ENCODE measurements at places on chromosomes 7 and 10.

DNA sequence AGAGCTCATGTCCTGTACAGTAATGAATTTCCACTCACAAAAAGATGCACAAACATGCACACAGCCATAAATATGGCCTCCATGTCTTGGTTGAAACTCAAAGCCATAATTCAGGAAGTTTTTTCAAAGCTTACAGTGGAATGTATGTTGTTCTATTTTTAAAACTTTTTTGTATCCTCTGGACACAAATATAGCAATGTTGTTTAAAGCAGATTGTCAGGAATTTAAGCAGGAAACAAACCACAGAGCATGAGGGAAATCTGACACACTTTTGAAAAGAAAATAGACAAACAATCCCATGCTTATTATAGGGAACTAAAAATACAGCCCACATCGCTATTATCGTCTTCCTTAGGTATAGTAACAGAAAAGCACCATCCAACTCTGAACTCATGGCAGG is 21.5 kb downstream of the LRRN3 start:
- DNase-seq, result no peak

GRCh38 chr7:47544416-47544815 is 37.5 kb downstream of the TNS3 start:
- DNase-seq, result no peak

- DNase-seq, result no peak
Observed at GRCh38 chr7:150797661-150798060, 2.5 kb downstream of the TMEM176B start.

GRCh38 chr10:88592906-88593305 is 6.3 kb downstream of the LIPJ start:
- no peak for DNase-seq

DNA sequence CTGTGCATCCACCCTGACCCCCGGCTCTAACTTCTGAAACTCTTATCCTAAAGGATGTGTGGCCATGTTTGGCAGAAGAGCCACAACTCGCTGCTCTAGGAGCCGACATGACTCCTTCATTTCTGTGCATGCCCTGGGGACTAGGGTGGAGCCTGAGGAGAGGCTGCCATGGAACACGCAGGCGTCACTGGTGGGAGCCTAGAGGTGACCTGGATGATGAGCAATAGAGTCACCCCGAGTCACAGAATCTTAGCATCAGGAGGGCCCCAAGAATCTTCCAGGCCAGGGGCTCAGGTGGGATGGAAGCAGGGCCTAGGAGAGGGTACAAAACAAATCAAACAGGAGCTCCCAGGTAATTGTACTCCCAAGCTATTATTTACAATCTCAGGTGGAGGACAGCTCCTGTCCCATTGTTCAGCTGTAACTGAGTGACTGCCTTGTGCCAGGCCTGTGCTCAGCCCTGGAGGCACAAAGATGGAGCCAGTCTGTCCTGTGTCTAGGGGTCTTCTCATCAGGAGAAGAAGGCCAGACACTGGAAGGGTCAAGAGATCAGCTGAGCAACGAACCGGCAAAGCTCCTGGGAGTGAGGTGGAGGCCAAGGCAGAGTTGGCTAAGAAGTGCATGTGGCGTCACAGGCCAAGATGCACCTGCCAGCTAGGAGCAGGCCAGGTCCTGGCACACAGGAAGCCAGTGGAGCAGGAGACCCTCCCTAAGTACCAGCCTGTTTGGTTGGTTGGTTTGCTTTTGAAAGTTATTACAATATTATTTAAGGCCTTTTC is 5.8 kb upstream of the ZNF22 start:
- DNase-seq, result no peak

- DNase-seq, result no peak
Observed at GRCh38 chr10:117549100-117549585, 6.6 kb downstream of the EMX2 start.

GRCh38 chr10:132875435-132875834 is 66.9 kb downstream of the CFAP46 start:
- DNase-seq, result no peak

DNA sequence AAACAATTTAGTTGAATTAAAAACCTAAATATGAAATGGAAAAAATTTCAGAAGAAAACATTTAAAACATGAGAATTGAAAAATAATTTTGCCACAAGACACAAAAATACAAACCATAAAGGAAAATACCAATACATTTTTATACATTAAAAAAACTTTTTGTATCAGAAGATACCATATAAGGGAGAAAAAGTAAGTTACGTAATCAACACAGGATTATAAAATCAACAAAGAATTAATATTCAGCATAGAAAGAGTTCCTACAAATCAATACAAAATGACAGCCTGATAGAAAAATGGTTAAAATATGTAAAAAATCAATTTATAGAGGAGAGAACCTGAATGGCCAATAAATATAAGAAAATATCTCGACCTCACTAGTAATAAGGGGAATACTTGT is 16.6 kb upstream of the SAMD9L start:
- no peak for DNase-seq

GRCh38 chr7:33248671-33249070 is 119.3 kb downstream of the BBS9 start:
- no peak for DNase-seq

DNA sequence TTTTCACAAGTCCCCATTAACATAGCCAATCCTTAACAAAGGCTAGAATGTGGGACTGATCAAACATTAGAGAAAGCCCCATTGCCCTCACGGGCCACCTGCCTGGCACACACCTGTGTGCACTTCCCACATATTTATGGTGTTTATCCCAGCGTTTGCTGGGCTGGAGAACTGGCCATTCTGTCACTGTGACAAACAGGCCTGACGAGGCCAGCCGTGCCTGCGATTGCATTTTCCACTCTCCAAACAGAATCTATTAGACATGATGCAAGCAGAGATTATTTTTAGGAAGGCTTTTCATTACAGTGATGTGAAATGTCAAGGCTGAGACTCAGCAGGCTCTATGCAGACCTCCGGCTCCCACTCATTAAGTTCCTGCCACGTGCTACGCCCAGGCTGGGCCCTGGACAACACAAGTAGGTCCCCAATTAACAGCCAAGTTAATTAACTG is 20.4 kb downstream of the PTPRN2 start:
- DNase-seq, result no peak

DNA sequence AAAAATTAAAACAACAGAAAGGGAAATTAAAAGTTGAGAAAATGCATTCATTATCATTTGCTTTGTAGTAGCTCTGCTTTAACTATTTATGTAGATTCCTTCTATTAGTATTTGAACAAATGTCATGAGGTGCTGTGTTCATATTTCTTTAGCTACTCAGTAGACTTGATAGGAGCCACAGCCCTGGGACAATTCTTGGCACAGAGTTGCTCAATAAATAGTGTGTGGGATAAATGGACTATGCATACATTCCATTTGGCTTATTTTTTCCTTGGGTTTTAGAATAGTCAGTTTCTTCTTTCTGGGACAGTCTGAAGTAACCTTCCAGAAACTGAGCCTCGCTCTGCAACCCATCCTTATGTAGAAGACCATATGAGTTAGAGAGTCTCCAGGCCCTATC is 13.4 kb downstream of the RPP30 start:
- DNase-seq, result no peak

GRCh38 chr10:31686599-31686998 is 242.0 kb downstream of the ARHGAP12 start:
- no peak for DNase-seq

DNA sequence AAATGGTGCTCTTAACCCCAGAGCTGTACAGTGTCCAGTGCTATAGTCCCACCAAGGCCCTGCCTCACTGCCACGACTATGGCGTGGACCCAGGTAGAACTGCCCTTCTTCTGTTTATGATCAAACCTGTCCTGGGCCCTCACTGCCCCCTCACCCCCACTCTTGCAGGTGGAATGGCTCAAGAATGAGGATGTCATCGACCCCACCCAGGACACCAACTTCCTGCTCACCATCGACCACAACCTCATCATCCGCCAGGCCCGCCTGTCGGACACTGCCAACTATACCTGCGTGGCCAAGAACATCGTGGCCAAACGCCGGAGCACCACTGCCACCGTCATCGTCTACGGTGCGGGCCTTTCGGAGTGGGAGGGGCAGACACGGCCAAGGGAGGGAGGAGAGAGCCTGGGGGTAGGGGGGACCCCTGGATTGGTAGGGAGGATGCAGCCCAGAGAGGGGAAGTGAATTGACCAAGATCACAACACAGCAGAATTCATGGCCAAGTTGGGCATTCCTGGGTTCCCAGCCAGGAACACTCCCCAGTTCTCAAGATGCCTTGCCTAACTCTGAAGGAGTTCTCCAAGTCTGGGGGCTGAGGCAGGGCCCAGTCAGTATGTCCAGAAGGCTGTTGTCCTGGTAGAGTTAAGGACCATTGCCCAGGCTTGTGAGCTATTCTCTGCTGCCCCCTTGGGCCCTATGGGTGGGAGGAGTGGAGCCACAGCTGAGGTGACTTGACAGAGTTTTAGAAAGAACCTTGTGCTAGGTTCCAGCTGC is 32.4 kb upstream of the SLC29A3 start:
- DNase-seq, result no peak

- no peak for DNase-seq
Observed at GRCh38 chr7:132751244-132751647, 175.0 kb upstream of the PLXNA4 start.

DNA sequence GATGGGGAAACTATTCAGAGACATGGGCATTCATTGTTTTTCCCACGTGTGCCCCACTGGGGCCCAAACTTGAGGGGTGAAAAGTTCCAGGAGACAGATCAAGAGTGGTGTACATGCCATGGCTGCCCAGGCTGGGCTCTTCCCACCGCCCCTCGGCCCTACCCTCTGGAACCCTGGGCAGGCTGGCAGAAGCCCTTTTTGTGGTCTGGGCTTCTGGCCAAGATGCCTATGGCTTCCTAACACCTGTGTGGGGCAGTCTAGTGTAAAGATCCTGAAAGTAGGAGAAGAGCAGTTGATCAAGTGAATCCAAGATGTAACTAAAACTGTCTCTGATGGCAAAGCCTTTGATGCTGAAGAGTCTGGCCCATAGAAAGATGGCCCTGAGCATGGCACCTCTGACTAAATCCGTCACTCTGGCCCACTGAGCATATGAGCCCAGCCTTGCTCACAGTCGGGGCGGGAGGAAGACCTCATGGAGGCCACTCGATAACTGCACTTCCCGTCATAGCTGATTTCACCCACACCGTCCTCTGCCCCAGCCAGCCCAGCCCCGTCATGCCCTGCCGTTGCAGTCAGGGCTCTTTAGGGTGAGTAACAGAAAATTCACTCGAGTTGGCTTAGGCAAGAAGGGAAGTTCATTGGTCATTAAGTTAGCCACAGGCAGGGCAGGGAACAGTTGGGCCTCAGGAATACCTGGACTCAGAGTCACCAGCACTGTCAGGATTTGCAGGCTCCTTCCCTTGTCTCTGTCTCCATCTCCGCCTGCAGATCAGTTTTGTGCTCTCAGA is 37.9 kb upstream of the MTPAP start:
- no peak for DNase-seq

DNA sequence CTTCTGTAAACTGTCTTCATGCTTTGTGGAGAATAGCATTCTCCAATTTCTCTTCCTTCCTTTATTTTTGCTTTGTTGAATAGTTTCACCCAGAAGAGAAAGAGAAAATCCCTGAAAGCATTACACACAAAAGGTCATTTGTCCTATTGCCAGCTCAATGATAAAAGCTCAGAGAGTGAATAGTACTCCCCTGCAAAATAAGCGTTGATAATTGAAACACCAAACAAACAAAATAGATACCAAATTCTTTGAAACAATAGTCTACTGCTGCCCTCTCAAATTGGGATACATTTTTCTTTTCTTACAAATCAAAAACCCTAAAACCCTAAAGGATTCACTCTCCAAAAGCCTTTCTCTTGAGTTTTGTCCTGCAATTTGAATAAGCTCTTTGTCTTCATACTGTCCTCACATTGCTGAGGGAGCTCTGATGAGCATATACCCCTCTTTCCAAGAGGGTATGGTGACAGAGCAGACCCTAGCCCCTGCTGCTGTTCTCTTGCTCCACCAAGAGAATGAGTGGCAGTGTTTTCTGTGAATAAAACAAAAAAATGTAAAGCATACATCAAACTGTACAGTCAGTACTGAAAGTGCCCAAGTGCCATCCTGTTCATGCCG is 134.4 kb downstream of the CSTF2T start:
- peak; percentile 0 for DNase-seq

GRCh38 chr7:7795203-7795602 is 76.8 kb upstream of the RPA3 start:
- no peak for DNase-seq

DNA sequence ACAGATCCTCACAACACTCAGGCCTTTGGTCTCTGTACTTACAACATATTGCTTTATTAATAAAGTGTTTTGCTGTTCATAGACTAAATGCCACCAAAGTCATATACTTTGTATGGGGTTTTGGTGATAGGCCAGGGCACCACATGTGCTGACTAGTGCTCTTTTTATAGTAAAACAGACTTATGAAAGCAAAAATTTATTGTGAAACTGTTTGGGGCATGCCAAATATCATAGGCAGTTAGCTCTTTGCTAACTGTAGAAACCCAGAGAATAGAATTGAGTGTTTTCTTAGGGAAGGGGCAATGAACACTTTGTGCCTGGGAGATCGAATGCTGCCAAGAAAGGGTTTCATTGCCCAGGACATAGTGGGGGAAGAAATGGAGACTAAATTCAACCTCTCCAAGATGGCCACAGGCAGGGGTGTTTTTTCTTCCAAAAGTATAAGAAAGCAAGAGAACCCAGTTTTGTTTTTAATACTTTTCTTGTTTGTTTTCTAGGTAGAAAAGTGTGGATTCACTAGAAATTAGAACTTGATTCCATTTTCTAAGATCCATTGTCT is 142.7 kb downstream of the TRIL start:
- no peak for DNase-seq

DNA sequence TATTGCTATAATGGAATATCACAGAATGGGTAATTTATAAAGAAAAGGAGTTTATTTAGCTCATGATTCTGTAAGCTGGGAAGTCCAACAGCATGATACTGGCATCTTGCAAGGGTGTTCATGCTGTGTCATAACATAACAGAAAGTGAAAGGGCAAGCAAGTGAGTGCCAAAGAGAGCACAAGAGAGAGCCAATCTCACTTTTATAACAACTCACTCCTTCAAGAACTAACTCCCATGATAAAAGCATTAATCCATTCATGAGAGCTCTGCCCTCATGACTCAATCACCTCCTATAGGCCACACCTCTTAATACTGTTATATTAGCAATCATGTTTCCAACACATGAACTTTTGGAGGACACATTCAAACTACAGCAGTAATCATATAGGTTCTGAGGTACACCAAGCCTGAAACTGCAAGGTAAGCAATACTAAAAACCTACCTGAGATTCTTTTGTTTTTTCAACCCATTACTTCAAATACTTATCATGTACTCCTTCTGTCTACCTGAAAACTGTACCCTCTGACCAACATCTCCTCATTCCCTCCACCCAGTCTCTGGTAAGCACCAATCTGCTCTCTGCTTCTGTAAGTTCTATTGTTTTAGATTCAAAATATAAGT is 219.7 kb downstream of the MTERF1 start:
- no peak for DNase-seq

DNA sequence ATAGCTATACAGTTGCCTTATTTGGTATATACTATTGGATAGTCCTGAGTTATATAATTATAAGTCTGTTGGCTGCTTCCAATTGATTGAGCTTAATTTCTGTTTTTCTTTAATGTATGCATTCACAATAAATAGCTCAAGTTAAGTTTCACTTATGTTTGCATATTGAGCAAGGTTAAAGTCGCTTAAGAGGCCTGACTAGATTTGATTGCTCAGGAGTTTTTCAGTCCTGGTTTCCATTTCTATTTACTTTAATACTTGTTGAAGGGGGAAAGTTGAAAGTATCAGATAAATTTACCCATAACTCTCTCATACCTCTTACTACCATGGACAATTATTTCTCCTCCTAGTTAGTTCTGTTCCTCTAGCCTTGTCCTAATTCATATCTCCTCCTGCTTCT is 294.7 kb downstream of the ARL4A start:
- DNase-seq, result no peak
